Tracheal epithelial cell (primary cell): ENCODE measurements at places on chromosomes 1 and 21. TPM values are rescaled to one million over a fixed set of nuclear protein-coding genes. Genes with fewer than 3 reads are reported as not detected.

The S100A8 gene
- total RNA-seq, result 19.4 and 185 TPM in 2 replicates

The ADGRB2 gene
- total RNA-seq, result 0.21 and 0.72 TPM in 2 replicates

The LRP8 gene
- 16.2 and 16.9 TPM in 2 replicates for total RNA-seq

The SHISA4 gene
- total RNA-seq, result 8.7 and 10.9 TPM in 2 replicates

The PBXIP1 gene
- 34.5 and 46.0 TPM in 2 replicates for total RNA-seq

The FLG2 gene
- total RNA-seq, result not detected in 2 replicates

The APP gene
- total RNA-seq, result 518 and 975 TPM in 2 replicates

The COL8A2 gene
- total RNA-seq, result 3.0 and 3.1 TPM in 2 replicates

The TEX38 gene
- not detected in 2 replicates for total RNA-seq

The KCNE1 gene
- total RNA-seq, result under 0.01 TPM in 1 of 2 replicates, not detected in the other

The PLPPR5 gene
- total RNA-seq, result not detected in 2 replicates

The ASCL5 gene
- 0.21 TPM in 1 of 2 replicates, not detected in the other for total RNA-seq

The SPRR1B gene
- total RNA-seq, result 14.7 and 15.3 TPM in 2 replicates

The MARK1 gene
- 4.1 and 8.3 TPM in 2 replicates for total RNA-seq

The SMG7 gene
- 25.4 and 27.5 TPM in 2 replicates for total RNA-seq

The PARS2 gene
- 6.3 and 7.9 TPM in 2 replicates for total RNA-seq

The RASSF5 gene
- 3.1 and 15.3 TPM in 2 replicates for total RNA-seq

The PTPN14 gene
- total RNA-seq, result 32.0 and 37.9 TPM in 2 replicates

The CXADR gene
- total RNA-seq, result 29.0 and 35.2 TPM in 2 replicates

The LCE4A gene
- not detected in 2 replicates for total RNA-seq

The LCK gene
- total RNA-seq, result 0.24 TPM in 1 of 2 replicates, not detected in the other

The DCST2 gene
- total RNA-seq, result 0.64 TPM in 1 of 2 replicates, not detected in the other

The KAZN gene
- 4.9 and 9.4 TPM in 2 replicates for total RNA-seq

The STIL gene
- 1.7 and 2.9 TPM in 2 replicates for total RNA-seq

The CYP4A22 gene
- not detected in 2 replicates for total RNA-seq

The CGN gene
- total RNA-seq, result 3.4 and 4.6 TPM in 2 replicates

The PIK3CD gene
- total RNA-seq, result 7.9 and 17.1 TPM in 2 replicates

The SH2D2A gene
- 1.5 and 3.6 TPM in 2 replicates for total RNA-seq

The LCA5L gene
- total RNA-seq, result 0.24 and 0.43 TPM in 2 replicates

The SPRR1A gene
- not detected in 2 replicates for total RNA-seq

The ZC3H11A gene
- total RNA-seq, result 76.4 and 79.1 TPM in 2 replicates

The C1orf141 gene
- total RNA-seq, result not detected in 2 replicates

The WNT9A gene
- 1.9 and 3.2 TPM in 2 replicates for total RNA-seq

The RNU1-4 gene
- total RNA-seq, result under 0.01 TPM in 2 replicates

The KRTAP11-1 gene
- total RNA-seq, result not detected in 2 replicates

The CLEC20A gene
- not detected in 2 replicates for total RNA-seq

The GBP6 gene
- 21.7 and 38.6 TPM in 2 replicates for total RNA-seq

The HIPK1 gene
- 19.8 and 21.0 TPM in 2 replicates for total RNA-seq

The UMODL1 gene
- not detected in 2 replicates for total RNA-seq

The TPR gene
- total RNA-seq, result 43.4 and 62.9 TPM in 2 replicates

The COPA gene
- total RNA-seq, result 87.0 and 170 TPM in 2 replicates

The UBQLN4 gene
- total RNA-seq, result 17.6 and 18.3 TPM in 2 replicates

The MAP10 gene
- total RNA-seq, result 0.96 and 1.1 TPM in 2 replicates

The PPIAL4G gene
- total RNA-seq, result not detected in 2 replicates

The PADI4 gene
- 0.21 TPM in 1 of 2 replicates, not detected in the other for total RNA-seq

The PUSL1 gene
- total RNA-seq, result 25.1 and 36.7 TPM in 2 replicates

The FCGR2B gene
- under 0.01 TPM in 1 of 2 replicates, not detected in the other for total RNA-seq

The ATP1A4 gene
- not detected in 2 replicates for total RNA-seq

The ZC3H12A gene
- total RNA-seq, result 20.5 and 59.0 TPM in 2 replicates

The TMEM240 gene
- not detected in 2 replicates for total RNA-seq

The KCNK1 gene
- 15.7 and 21.7 TPM in 2 replicates for total RNA-seq
